ENCODE measurements at places on chromosomes 11 and 22.

DNA sequence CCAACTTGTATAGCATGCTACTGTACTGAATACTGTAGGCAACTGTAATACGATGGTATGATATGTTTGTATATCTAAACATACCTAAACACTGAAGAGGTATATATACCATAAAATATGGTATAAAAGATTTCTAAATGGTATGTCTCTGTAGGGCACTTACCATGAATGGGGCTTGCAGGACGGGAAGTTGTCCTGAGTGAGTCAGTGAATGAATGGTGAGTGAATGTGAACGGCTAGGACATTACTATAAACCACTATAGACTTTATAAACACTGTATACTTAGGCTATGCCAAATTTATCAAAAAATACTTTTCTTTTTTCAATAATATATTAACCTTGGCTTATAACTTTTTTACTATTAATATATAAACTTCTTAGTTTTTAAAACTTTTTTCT is 66.8 kb downstream of the ZC3H12C start:
- DNase-seq, result no peak

DNA sequence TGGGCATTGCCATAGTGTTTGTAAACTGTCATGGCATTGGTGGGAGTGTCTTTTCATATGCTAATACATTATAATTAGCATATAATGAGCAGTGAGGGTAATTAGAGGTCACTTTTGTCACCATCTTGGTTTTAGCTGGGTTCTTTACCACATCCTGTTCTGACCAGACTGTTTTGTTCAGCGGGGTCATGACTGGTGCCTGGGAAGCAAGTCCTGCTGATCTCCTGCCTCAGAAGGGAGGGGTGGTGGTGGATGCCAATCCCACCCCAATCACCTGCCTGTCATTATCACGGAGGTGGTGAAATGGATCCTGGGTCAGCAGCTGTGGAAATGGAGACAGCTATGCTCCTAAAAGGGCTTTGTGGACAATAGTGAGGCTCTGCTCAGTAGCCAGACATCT is 31.2 kb downstream of the IL18 start:
- DNase-seq, result no peak

- DNase-seq, result no peak
Measured at GRCh38 chr22:45720839-45721378, 49.3 kb downstream of the ATXN10 start.

- no peak for DNase-seq
Measured at GRCh38 chr22:24209687-24210086, 28.4 kb downstream of the SUSD2 start.

DNA sequence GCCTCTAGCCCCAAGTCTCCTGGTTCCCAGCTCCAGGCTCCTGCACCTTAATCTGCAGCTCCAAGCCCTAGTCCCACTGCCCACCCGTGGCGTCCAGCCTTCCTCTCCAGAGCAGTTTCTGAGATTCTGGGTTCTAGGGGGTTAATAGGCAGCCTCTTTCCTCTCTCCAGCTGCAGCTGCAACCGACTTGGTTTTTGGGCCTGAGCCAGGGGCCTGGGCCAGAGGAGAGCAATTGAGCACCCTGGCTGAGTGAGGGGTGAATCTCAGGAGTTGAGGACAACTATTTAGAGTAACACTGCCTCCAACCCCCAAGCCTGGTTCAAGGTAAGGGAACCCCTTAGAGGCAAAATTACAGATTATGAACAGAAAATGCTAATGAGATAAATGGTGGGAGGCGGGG is 9.0 kb upstream of the CHRM1 start:
- DNase-seq, result no peak

- no peak for DNase-seq
Measured at GRCh38 chr11:130127509-130127908, 32.1 kb upstream of the ST14 start.

GRCh38 chr11:130426837-130427341 is 1.5 kb downstream of the ADAMTS8 start:
- no peak for DNase-seq

DNA sequence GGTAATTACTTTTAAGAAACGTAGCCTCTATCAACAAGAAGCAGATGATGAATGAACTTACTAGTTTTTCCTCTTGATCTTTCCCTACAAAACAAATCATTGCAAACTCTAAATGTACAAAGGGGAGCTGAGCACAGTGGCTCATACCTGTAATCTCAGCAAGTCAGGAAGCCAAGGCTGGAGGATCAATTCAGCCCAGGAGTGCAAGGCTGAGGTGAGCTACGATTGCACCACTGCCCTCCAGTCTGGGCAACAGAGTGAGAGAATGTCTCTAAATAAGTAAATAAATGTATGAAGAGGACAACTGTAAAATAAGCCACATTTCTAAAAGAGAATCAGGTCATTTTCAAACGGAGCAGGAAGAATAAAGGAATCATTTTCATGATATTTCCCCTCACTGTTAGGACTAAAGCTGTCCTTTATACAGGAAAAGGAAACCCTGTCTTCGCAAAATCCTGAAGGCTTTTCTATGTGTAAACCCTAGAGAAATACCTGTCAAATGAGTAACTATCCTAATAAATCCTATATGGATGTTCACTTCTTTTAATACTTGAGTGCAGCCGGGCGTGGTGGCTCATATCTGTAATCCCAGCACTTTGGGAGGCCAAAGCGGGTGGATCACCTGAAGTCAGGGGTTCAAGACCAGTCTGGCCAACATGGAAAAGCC is 41.2 kb downstream of the RRAS2 start:
- no peak for DNase-seq

DNA sequence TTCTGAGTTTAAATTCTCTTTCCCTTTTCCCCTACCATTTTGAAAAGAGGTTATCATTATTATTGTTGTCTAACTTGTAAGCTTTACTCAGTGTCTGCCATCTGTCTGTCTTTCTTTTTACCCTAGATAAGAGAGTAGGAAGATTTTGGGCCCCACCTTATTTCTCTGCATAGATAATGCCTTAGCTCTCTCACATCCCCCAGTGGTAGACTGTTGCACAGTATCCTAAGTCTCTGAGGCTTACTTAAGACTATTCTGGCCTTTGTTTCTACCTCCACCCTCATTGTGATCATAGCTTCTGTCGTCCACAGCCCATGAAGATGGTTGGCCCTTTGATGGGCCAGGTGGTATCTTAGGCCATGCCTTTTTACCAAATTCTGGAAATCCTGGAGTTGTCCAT is 3.6 kb upstream of the OR51L1 start:
- DNase-seq, result no peak

DNA sequence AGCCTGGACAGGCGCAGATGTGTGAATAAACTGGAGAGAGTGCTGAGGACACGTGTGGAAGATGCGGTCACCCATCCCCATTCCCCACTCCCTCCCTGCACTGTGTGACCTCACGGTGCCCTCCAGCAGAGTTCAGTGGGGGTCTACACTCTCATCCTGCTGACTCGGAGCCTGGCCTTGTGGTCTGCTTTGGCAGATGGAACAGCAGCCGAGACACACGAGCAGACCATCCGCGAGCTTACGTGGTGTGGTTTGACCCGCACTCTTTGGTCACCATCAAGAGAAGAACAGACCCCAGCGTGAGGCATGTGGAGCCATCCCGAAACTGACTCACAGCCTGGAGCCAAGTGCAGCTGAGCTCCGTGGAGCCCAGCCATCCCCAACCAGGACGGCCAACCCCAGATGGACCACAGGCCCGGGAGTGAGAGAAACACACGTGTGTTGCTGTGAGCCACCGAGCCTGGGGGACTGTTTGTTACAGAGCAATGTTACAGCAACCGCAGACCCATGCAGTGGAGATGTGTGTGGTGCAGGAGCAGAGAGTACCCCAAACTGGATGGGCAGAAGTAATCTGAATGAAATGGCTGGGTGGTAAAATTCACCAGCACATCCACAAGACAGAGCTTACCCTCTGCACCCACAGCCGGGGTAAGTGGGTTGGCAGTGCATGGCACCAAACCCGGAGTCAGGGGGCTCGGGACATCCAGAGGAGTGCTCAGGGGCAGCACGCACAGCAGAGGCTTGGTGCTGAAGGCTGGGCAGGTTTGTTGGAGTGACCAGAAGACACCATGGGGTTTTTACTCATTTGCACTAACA is 90.7 kb downstream of the RTL6 start:
- no peak for DNase-seq

GRCh38 chr11:40095446-40095845 is 1364.0 kb downstream of the LRRC4C start:
- DNase-seq, result no peak

GRCh38 chr11:104120493-104121137 is 43.3 kb downstream of the PDGFD start:
- DNase-seq, result no peak

DNA sequence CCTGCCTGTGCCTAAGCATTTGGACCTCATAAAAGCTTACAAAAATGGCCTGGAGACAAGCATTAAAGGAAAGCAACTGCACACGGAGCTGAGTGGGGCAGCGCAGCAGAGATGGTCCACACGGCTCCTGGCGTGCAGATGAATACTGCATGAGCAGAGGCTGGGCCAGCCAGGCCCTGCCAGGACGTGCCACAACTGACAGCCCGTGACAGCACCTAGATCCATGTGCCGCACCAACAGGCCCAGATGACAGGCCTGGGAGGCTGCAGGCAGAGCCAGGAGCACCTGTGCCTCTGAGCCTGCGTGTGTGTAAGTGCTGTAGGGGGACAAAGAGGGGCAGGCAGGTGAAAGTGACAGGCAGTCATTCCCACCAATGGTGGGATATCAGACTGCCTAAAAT is 33.4 kb downstream of the MICAL3 start:
- no peak for DNase-seq
